ENCODE measurements at places on chromosomes 4 and X.

GRCh38 chr4:138831948-138832347 is 183.6 kb upstream of the NOCT start:
- no peak for DNase-seq

DNA sequence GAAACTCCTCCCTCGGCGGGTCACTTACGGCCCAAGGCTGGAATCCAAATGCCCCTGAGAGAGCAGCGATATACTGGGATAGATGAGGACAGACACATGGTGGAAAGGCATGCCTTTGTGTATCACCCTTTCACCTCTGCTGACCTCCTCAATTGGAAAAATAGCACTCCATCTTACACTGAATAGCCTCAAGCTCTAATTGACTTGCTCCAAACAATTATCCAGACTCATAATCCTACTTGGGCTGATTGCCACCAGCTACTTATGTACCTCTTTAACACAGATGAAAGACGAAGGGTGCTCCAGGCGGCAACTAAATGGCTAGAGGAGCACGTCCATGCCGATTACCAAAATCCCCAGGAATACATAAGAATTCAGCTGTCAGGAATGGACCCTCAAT is 1142.2 kb downstream of the ARAP2 start:
- DNase-seq = no peak

GRCh38 chrX:51598899-51599298 is 19.8 kb downstream of the CENPVL3 start:
- DNase-seq = no peak

DNA sequence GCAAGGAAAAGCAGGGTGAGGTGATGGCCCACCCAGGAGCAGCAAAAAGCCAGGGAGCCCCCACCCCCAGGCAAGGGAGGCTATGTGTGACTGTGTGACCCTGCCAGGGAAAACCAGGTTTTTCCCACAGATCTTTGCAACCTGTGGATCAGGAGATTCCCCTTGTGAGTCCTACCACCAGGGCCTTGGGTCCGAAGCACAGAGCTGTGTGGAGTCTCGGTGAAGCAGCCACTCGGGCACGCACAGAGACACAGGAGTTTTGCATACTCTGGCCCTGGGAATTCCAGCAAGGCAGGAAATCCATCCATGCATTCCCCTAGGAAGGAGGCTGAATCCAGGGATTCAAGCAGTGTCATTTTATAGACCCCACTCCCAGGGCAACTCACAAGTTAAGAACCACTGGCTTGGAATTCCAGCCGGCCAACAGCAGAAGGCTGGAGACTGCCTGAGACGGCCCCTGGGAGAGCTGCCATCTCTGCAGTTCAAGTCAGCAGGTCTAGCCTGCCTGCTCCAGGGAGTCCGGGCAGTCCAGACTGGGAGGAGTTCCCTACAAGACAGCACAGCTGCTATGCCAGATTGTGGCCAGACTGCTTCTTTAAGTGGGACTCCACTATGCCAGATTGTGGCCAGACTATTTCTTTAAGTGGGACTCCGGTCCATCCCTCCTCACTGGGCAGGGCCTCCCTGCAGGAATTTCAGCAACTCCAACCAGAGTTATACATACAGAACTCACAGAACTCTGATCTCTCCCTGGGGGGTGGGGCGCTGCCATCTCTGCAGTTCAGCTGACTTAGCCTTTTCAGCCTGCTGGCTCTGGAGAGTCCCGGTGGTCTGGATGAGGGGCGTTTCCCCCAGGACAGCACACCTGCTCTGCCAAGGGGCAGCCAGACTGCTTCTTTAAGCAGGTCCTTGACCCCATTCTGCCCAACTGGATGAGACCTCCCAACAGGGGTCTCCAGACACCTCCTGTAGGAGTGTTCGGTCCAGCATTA is 85.1 kb upstream of the ADAD1 start:
- DNase-seq = no peak

- no peak for DNase-seq
These were observed 44.2 kb downstream of the COMMD8 start for GRCh38 chr4:47419296-47419695.

GRCh38 chrX:129553619-129554288 is 13.7 kb downstream of the OCRL start:
- DNase-seq = no peak

GRCh38 chr4:143626134-143626911 is 74.2 kb downstream of the FREM3 start:
- DNase-seq = peak; percentile 85

DNA sequence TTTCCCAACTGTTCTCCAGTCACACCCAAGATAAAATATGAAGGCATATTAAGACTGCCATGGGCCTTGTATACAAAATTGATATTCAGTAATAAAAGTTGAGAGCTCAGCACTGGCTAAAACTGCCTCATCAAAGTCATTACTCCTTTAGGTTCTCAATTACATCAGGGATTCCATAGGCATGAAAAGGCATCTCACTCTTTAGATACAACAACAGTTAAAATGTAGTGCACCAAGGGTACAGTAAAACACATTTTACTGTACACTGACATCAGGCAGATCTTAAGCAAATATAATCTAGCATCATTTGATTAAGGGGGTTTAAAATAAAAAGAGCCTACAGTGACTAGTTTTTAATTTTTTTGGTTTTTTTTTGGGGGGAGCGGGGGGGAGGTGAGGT is 107.7 kb downstream of the PPP3CA start:
- no peak for DNase-seq

GRCh38 chr4:139142087-139142486 is 34.9 kb downstream of the ELF2 start:
- DNase-seq = no peak
